ENCODE measurements at places on chromosomes 5 and 9. TPM values are rescaled to one million over a fixed set of nuclear protein-coding genes. Genes with fewer than 3 reads are reported as not detected.

DNA sequence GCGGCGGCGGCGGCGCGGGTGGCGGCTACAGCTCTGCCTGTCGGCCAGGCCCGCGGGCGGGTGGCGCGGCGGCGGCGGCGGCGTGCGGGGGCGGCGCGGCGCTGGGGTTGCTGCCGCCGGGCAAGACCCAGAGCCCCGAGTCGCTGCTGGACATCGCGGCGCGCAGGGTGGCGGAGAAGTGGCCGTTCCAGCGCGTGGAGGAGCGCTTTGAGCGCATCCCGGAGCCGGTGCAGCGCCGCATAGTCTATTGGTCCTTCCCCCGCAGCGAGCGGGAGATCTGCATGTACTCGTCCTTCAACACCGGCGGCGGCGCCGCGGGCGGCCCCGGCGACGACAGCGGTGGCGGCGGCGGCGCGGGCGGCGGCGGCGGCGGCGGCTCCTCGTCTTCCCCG is 296 bp downstream of the ZSWIM6 start:
- peaks cover 38% of the 10 kb centered on the region for H3K4me1 ChIP-seq
- peak overlapping the region; percentile 85 for H3K27ac ChIP-seq
- H3K36me3 ChIP-seq: no peaks in the 10 kb centered on the region

- DNase-seq: no peak
- no peak overlapping the region for H3K4me3 ChIP-seq
- H3K36me3 ChIP-seq: no peaks in the 10 kb centered on the region
- no peak overlapping the region for H3K27ac ChIP-seq
- no peaks in the 10 kb centered on the region for H3K4me1 ChIP-seq
Measured at GRCh38 chr9:27715651-27716050, 142.4 kb upstream of the C9orf72 start.

GRCh38 chr9:129027685-129028191 is 393 bp downstream of the SH3GLB2 start:
- peak; percentile 80 for DNase-seq
- no peaks in the 10 kb centered on the region for H3K27me3 ChIP-seq

DNA sequence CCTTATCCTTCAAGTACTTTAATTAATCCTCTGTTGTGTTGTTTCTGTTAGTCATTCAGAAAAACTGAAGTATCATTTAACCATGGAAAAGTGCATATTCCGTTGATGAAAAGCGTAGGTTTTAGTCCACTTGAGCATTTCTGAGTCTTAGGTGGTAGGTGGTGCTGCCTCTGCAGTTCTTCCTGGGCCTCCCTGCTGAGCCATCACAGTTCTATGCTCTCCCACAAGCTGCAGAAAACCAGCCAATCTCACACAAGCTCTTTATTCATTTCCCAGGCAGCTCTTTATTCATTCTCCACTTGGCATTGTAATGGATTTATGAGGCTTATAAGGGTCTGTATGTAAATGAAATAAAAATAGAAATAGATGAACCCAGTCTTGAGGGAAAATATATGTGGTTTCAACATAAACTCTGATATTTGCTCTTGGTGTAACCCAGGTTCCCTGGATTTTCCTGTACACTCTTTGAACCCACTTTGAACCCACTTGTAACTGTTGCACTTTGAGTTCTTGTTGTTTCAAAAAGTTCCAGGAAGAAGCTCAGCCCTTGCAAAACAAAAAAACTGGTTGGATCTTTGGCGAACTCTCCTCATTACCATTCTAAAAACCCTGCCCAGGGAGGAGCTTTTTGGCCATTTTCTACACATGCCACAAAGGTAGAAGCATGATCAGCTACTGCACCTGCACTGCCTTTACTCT is 56.0 kb downstream of the ZNF510 start:
- no peaks in the 10 kb centered on the region for H3K27me3 ChIP-seq
- no peak overlapping the region for H3K27ac ChIP-seq
- no peak overlapping the region for H3K4me3 ChIP-seq
- no peak for DNase-seq

DNA sequence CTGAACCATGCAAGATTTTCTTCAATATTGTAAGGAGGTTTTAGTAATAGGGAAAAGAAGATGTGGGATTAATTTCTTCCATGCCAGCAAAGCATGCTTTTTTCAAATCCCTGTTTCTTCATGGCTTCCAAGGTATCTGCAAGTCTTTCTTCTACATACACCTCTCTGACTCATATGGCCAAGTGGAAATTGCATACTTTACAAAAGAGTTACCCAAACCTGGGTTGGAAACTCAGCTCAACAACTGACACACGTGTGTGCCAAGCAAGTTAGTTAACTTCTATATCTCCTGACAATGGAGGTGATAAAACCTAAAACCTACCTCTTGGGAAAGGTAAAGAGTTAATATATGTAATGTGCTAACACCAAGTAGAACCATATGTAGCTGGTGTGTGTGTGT is 28.5 kb upstream of the MAMDC2 start:
- H3K4me3 ChIP-seq: no peak overlapping the region
- H3K36me3 ChIP-seq: no peaks in the 10 kb centered on the region
- DNase-seq: no peak
- H3K27ac ChIP-seq: no peak overlapping the region
- peaks cover 6% of the 10 kb centered on the region for H3K4me1 ChIP-seq

- no peaks in the 10 kb centered on the region for H3K36me3 ChIP-seq
- H3K27me3 ChIP-seq: no peaks in the 10 kb centered on the region
- no peak for DNase-seq
Measured at GRCh38 chr5:155150012-155150411, 136.5 kb downstream of the KIF4B start.

GRCh38 chr5:108813673-108814072 is 66.0 kb downstream of the FER start:
- no peak for DNase-seq
- no peaks in the 10 kb centered on the region for H3K4me1 ChIP-seq
- H3K4me3 ChIP-seq: no peak overlapping the region
- H3K27ac ChIP-seq: no peak overlapping the region
- H3K27me3 ChIP-seq: no peaks in the 10 kb centered on the region

DNA sequence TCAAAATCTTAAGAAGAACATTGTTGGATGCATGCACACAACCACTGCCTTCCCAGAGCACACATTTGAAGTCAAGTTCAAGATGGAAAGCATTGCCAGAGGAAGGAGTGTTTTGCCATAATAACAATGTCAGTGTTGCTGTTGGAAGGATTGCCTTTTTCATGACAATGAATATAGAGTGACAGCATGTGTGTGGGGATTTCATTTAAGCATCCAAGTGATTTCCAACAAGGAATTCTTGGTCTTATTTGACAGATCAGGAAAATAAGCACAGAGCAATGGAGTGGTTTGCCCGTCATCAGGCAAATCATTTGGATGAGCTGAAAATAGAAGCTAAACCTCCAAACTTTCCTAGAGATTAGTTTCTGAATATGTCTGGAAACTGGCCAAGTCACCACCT is 140.0 kb upstream of the RAI14 start:
- H3K4me3 ChIP-seq: no peak overlapping the region
- no peak overlapping the region for H3K27ac ChIP-seq
- no peaks in the 10 kb centered on the region for H3K27me3 ChIP-seq
- H3K36me3 ChIP-seq: no peaks in the 10 kb centered on the region
- no peak for DNase-seq

- no peak for DNase-seq
- peaks cover 12% of the 10 kb centered on the region for H3K4me1 ChIP-seq
- no peak overlapping the region for H3K27ac ChIP-seq
- no peaks in the 10 kb centered on the region for H3K36me3 ChIP-seq
Measured at GRCh38 chr5:59267033-59267432, 626.5 kb downstream of the PDE4D start.

DNA sequence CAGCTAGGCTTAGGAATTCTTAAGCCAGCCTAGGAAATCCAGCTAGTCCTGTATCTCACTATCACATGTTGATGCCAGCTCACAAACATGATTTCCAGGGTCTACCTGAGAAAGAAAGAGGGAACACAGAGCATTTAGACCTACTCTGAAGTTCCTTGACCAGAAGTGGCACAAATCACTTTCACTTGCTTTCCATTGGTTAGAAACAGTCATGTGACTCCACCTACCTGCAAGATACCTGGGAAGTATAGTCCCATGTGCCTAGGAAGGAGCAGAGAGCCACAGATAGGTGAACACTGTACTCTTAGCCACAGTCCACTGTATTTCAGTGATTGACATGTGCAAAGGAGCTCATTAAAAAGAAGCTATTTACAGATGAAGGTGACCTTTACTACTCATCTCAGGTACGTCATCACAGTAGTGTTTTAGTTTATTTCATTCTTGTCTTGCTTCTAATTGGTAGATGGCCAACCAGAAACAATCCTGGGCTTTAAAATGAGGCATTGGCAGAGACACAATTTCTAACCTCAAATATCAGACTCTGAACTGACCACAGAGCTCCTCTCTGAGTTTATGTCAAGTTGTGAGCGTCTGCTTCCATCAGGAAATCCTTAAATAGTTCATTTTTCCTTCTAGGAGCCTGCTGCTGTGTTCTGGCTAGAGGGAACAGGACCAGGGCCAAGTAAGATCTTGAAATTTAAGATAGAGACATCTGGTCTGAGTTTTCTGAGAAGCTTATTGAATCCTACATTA is 340.7 kb downstream of the TLE4 start:
- DNase-seq: no peak
- H3K27me3 ChIP-seq: no peaks in the 10 kb centered on the region
- no peaks in the 10 kb centered on the region for H3K36me3 ChIP-seq
- H3K27ac ChIP-seq: no peak overlapping the region
- H3K4me3 ChIP-seq: no peak overlapping the region
- H3K4me1 ChIP-seq: no peaks in the 10 kb centered on the region

DNA sequence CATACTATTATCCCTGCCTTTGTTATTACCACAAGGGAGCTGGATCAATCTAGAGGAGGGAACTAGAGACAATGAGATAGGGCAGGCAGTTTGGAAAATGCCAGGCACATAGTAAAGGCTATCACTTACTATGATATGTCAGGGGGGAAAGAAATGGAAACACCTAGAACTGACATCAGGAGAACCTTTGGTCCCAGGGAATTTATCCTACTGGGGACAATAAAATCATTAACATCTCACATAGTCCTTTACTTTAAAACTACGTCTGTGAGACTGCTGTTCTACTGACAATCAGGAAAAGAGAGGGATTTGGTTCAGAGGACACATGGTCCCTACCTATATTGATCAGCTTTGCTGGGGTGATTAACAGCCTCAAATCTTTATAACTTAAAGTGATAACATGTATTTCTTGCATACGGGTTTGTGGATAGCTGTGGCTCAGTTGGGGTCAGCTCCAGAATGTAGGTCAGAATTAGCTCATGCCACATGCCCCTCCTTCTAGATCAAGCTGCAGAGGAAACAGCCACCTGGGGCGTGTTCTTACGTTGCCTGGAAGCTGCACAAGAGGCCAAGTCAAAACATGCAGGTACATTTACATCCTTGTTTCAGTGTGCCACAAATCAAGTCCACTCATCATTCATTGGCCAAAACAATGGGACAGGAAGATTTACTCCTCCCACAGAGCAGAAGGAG is 43.9 kb upstream of the ALDOB start:
- H3K36me3 ChIP-seq: no peaks in the 10 kb centered on the region
- peaks cover 39% of the 10 kb centered on the region for H3K4me1 ChIP-seq
- no peaks in the 10 kb centered on the region for H3K27me3 ChIP-seq
- DNase-seq: peak; percentile 45
- peak overlapping the region; percentile 25 for H3K27ac ChIP-seq

DNA sequence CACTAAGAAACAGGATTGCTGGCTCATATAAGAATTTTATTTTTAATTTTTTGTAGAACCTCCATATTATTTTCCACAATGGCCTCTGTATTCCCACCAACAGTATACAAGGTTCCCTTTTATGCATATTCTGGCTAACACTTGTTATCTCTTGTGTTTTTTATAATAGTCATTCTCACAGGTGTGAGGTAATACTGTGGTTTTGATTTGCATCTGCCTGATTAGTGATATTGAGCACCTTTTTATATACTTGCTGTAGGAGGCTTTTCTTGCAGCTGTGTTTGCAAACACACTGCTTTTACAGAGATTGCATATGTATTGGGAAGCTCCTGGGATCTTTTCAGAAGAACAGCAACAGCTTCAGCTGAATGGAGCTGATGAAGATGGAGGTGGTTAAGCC is 164.8 kb downstream of the DEPDC1B start:
- H3K36me3 ChIP-seq: no peaks in the 10 kb centered on the region
- no peaks in the 10 kb centered on the region for H3K4me1 ChIP-seq
- no peaks in the 10 kb centered on the region for H3K27me3 ChIP-seq
- no peak overlapping the region for H3K27ac ChIP-seq
- H3K4me3 ChIP-seq: no peak overlapping the region
- no peak for DNase-seq

- no peak for DNase-seq
- H3K4me3 ChIP-seq: no peak overlapping the region
- H3K27me3 ChIP-seq: no peaks in the 10 kb centered on the region
- H3K4me1 ChIP-seq: no peaks in the 10 kb centered on the region
Measured at GRCh38 chr9:14061936-14062585, 251.9 kb downstream of the NFIB start.

DNA sequence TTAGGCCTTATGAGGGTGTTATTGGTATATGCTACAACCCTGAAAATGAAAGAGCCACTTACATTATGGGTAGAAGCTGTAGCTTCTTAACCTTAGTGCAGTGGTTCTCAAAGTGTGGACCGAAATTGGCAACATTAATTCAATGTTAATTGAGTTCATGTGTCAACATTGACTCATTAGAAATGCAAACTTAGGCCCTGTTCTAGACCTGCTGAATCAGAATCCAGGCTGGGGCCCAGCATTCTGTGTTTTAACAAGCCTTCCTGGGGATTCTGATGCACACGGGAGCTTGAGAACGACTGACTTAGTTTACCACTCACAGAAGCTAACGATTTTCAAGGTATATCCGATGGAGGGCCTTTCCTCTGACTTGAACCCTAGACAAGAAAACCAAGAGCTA is 7.3 kb downstream of the VLDLR start:
- H3K36me3 ChIP-seq: no peaks in the 10 kb centered on the region
- no peak overlapping the region for H3K4me3 ChIP-seq
- DNase-seq: no peak
- H3K4me1 ChIP-seq: peaks cover 86% of the 10 kb centered on the region
- peak overlapping the region; percentile 51 for H3K27ac ChIP-seq

- H3K4me1 ChIP-seq: peaks cover 9% of the 10 kb centered on the region
- H3K27me3 ChIP-seq: no peaks in the 10 kb centered on the region
- H3K36me3 ChIP-seq: no peaks in the 10 kb centered on the region
- no peak overlapping the region for H3K27ac ChIP-seq
Measured at GRCh38 chr5:82641331-82642003, 363.3 kb upstream of the RPS23 start.

DNA sequence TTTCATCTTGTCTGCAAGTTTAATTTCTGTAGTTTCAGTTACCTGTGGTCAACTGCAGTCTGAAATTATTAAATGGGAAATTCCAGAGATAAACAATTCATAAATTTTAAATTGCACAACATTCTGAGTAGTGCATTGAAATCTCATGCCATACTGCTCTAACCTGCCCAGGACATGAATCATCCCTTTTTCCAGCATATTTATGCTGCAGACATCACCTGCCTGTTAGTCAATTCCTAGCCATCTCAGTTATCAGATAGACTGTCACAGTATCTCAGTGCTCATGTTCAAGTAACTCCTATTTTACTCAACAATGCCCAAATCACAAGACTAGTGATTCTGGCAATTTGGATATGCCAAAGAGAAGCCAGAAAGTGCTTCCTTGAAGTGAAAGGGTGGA is 223.0 kb upstream of the GRIA1 start:
- no peak overlapping the region for H3K4me3 ChIP-seq
- DNase-seq: no peak
- H3K4me1 ChIP-seq: no peaks in the 10 kb centered on the region
- no peaks in the 10 kb centered on the region for H3K36me3 ChIP-seq
- H3K27me3 ChIP-seq: no peaks in the 10 kb centered on the region

CD274 gene
- total RNA-seq: 3.6 TPM

DIPK1B gene
- total RNA-seq: 25.7 TPM

TMEM215 gene
- total RNA-seq: not detected

COL5A1 gene
- 7.0 TPM for total RNA-seq

BAG1 gene
- total RNA-seq: 46.5 TPM

KLF4 gene
- 12.5 TPM for total RNA-seq

SH3RF2 gene
- total RNA-seq: 14.8 TPM

ABO gene
- 9.2 TPM for total RNA-seq

RANBP17 gene
- 9.1 TPM for total RNA-seq

Data from body of pancreas (tissue), 4 donors.